ENCODE measurements at places on chromosomes 2 and 18. TPM values are rescaled to one million over a fixed set of nuclear protein-coding genes. Genes with fewer than 3 reads are reported as not detected.
A peak's percentile ranks its signal among the peaks of the same experiment; 100 is the strongest.

The DUSP2 gene
- 1.8 TPM for total RNA-seq

DNA sequence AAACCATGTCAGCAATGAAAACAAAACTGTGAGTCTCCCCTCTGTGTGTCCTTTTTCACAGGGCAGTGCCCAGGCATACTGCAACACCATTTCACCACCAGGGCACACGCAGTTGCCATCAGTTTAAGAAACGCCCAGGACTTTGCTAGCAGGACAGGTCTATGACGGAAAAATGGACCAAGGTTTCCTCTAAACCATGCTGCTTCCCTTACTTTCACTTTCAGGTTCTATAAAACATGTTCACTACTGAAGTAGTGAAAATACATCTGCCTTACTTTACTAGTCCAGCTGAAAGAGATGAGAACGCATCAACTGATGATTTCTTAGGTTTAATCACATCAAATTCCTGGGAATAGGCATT, 110.5 kb downstream of the TCF4 start:
- ATAC-seq, result peak; percentile 81

- ATAC-seq, result peak; percentile 63
Measured at GRCh38 chr2:159807183-159808031, 9.4 kb upstream of the CD302 start.

DNA sequence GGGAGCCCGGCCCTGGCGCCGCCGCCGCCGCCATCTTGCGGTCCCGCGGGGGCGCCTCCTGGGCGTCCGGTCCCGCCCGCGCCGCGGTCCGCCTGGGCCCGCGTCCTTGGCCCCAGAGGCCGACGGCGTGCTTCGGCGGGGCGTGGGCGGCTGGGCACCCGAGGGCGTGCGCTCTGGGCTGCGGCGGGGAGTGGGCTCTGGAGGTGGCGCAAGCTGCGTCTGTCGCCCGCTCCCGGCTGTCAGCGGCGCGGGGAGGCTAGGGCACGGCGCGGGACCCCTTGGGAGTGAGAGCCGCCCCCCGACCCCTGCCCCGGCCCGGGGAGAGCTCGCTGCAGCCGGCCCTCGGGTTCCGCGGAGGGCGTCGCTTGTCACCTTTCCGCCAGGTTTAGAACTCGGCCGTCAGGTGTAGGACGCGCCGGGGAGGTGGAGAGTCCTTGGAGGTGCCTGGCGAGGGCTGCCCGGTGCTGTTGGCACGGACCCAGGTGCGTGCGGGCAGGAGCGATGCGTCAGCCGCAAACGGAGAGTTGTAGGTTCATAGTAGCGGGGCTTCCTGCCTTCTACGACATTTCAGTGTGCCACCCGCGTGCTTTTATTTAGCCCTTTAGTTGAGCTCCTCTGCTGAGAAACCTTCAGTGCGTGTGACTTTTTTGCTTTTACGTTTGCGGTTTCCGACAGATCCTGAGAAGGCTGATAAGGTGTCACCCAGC, 921 bp downstream of the VAPA start:
- peak; percentile 48 for ATAC-seq

- ATAC-seq, result no peak
Measured at GRCh38 chr18:32297579-32298170, 107.8 kb downstream of the MEP1B start.

- ATAC-seq, result no peak
Measured at GRCh38 chr2:236241181-236242056, 22.8 kb downstream of the ASB18 start.
